ENCODE measurements at places on chromosomes 3 and 15.

DNA sequence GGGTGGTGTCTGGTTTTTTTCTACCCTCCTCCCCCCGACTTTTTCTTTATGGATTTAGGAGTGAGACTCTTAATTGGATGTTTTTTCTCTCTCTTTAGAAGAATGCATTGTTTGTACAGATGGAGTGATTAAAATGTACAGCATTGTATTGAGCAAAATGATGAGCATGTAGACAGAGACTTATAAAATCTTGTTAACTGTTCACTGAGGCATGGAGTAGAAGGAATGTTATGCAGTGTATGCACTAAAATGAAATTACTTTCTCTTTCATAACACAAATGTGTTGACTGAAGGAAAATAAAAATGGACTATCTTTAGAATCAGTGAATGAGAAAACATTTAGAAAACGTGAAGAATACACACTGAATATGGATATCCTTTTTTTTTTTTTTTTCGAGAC lies 39.8 kb downstream of the ZFAND6 start:
- DNase-seq: no peak

DNA sequence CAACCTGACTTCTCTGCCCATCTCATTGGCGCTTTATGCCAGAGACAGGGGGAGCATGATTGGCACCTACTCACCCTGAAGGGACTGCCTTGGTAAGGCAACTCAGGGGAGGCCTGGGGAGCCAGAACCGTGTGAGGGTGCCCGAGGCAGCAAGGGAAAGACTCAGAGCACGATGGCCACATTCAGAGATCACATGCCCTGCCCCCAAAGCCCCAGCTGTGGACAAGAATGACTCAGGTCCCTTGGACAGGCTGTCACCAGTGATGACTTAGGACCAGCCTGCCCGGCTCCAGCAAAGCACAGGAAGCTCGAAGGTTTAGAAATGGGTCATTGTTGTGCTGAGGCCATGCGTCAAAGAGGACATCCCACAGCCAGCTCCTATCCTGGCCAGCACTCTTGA lies 49.1 kb upstream of the LIMD1 start:
- no peak for DNase-seq

DNA sequence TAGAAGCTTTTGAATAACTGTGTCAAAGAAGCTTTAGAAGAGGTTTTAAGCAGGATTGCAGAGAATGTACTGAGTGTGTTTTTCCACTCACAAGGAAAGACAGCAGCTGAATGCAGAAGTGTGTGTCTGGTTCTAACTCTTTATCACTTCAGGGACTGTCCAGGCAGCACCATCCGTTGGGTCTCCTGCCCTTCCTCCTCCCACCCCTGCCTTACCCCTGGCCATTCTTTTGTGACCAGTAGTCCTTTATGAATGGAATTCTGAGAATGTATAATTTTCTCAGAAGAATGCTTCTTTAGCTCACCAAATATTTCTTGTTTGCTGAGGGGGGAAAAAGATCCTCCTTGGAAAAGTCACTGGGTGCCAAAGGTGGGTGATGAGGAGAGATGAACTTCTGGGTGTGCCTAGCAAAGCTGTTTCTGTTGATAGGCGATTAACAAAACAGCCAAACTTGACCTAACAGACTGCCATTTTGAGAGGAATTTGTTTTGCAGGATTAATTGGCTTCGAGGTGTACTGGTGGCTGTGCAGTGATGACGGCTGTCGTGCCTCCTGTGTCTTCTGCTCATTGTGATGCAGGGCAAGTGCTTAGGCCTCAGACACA lies 70.9 kb downstream of the IGF1R start:
- DNase-seq: no peak

DNA sequence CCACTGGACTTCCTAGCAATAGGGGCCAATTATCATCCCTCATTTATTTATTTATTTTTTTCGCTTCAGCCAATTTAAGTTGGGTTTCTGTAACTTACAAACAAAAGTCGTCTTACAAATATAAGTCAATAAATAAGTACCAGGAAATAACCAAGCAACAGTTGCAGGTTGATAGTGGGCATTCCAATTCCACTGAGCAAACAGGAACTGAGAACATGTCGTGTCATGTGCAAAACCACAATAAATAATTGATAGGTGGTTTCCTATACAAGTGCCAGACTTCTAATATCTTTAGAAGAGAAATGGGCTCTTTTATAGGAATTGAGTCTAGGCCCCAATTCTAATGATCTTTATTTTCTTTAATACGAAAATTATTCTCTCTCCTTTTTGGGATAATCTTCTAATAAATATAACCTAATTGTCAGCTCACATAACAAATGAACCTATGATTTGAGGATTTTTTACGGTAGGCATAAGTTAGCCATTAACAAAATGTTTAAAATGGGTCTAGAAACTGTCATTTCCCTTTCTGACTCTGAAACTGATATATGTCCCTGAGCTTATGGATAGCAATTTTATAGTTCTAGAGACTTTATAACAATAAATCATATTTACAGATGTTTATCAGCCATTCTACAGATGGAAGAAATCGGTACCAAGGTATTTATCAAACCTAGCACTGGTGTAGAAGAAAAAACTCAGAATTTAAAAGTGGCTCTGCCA lies 571.8 kb downstream of the FOXP1 start:
- no peak for DNase-seq

DNA sequence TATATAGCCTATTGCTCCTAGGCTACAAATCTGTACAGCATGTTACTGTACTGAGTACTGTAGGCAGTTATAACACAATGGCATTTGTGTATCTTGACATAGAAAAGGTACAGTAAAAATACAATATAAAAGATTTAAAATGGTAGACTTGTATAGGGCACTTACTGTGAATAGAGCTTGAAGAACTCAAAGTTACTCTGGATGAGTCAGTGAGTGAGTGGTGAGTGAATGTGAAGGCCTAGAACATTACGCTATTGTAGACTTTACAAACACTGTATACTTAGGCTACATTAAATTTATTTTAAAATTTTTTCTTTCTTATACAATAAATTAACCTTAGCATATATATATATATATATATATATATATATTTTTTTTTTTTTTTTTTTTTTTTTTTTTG lies 140.0 kb upstream of the UBE2E1 start:
- DNase-seq: no peak

- no peak for DNase-seq
Measured at GRCh38 chr3:108820586-108820985, 2.0 kb upstream of the TRAT1 start.

DNA sequence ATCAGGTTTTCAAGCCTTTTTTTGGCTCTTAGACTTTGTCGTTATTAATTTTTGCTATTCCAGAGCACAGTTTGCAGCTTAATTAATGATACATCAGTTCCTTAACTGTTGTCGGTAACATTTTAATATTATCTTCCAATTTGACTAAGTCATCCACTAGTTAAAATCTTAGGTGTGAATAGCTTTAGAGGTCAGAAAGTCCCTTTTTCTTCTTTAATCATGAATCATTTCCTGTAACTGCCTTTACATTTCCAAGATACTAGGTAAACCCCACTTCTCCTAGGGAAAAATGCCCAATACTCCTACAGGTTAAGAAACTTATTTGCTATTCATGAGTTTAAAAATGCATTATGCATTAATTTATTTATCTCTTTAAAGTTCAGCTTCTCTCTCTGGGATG lies 260.9 kb upstream of the CFAP20DC start:
- DNase-seq: no peak

DNA sequence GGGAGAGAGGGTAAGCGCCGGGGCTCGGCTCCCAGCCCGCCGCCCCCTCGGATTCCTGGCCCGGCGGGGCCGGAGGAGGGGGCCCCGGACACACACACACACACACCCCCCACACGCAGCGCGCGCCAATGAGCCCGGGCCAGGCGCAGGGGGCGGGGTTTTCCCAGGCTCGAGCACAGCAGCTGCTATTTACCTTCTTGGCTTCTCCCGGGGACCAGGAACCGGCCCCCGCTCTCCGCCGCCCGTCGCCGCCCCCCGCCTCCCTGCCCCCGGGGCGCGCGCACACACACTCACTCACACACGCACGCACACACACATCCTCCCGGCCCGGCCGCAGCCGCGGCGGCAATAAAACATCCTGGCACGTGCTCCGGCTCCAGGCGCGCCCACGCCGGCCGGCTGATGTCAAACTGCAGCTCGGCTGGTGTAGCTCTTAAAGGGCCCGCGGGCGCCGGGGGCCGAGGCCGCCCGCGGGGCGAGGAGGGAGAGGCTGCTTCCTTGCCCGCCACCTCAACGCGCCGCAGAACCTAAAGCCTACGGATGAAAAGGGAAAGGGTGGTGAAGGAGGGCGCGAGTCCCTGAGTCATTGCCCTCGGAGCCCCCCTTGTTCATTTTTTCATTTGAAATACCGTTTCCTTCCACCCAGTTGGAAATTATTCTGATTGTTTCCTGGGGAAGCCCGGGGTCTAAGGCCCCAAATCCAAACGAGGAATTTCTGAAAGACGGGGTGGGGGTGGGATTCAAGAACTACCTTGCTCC lies 1.0 kb upstream of the HES1 start:
- peak; percentile 71 for DNase-seq

- no peak for DNase-seq
Measured at GRCh38 chr3:134645515-134645914, 5.3 kb downstream of the KY start.

DNA sequence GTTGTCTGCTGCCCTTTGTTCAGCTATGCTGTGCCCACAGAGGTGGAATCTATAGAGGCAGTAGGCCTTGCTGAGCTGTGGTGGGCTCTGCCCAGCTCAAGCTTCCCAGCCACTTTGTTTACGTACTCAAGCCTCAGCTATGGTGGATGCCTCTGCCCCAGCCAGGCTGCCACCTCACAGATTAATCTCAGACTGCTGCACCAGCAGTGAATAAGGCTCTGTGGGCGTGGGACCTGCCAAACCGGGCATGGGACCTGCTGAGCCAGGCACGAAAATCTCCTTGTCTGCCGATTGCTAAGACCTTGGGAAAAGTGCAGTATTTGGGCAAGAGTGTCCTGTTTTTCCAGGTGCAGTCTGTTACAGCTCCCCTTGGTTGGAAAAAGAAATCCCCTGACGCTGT lies 26.8 kb downstream of the SLITRK3 start:
- no peak for DNase-seq

- DNase-seq: no peak
Measured at GRCh38 chr15:99582508-99582960, 16.8 kb downstream of the MEF2A start.

- no peak for DNase-seq
Measured at GRCh38 chr15:59278120-59278519, 71.5 kb downstream of the LDHAL6B start.

GRCh38 chr15:40285554-40286011 lies 2.7 kb upstream of the ANKRD63 start:
- no peak for DNase-seq

GRCh38 chr3:122025296-122025695 lies 3.2 kb upstream of the ILDR1 start:
- DNase-seq: peak; percentile 42

DNA sequence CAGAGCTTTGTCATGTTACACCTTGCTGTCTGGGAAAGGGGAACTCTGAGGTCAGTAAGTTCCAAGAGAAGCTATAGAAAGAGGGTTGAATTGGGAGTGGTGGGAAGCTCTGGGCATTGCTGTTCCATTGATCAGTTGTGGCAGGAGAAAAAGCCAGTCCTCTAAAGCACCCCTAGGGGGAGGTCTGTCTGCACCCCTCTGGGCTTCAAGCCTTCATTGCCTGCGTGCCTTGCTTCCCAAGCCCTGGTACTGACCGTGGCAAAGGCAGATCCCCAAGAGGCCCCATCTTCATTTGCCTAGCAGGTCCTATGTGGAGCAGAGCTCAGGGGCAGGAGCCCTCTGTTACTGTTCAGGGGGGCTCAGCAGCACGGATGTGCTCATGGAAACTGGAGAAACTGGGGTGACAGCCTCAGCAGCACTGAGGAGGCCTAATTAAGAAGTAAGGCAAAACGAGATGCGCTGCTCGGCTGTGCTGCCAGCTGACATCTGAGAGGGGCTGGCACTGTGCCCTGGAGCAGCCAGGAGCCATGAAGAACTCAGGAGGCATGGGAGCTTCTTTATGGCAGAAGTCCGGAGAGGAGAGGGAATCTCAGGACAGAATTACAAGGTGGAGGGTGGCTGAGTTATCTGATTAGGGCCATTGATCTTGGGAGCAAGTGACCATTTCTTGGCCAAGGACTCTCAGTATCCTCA lies 270.9 kb downstream of the RPLP1 start:
- no peak for DNase-seq

DNA sequence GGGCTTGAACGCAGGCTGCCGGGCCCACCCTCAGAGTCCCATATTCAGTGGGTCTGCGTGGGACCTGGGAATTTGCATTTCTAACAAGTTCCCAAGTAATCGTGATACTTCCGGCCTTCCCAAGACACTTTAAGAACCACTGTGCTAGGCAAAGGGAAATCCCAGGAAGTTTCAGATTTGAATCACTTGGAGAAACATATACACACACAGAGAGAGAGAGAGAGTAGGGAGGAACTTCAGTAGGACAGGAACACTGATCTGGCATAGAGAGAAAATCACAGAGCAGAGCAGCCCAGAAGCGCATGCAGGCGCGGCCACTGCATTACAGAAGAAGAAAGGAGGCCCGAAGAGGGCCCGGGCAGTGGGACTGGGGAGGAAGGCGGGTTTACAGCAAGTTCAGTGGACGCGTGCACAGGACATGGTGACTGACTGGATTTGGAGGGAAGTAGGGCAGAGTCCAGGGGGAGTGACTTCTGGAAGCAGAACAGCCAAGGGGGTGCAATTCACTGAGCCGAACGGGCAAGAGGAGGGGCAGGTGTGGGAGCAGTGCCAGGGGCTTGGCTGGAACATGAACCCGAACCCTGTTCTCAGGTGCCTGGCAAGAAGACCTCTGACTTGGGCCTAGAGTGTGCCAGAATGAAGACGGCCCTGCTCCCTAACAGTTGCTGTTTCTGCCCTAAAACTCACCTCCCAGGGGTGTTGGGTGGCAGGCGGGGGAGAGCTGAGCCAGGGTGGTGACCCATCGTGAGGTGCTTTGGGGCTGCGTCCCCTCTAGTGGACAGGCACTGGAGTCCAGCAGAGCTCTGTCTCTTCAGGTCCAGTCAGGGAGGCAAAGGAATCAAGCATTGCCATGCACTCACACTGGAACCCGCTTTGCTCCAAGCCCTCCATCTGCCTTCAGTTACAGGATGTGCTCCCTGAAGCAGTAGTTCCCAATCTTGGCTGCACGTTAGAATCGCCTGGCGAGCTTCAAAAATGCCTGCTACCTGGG lies 101.3 kb upstream of the HES1 start:
- DNase-seq: no peak

DNA sequence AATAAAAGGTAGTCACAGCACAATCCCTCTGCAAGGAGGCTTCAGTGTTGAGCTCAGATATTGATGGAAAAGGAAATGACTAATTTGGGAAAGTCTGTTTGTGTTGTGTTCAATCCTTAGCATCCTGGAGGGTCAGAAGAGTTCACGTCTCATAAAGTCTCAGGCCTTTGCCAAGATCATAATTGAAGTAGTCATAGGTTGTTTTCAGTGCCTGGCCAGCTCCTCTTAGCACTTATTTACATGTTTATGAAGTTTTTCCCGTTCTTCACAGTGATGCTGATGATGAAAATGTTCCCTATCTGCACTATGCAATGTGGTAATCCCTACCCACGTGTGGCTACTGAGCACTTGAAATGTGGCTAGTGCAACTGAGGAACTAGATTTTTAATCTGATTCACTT lies 61.6 kb upstream of the TGFBR2 start:
- DNase-seq: no peak

- peak; percentile 39 for DNase-seq
Measured at GRCh38 chr15:42035435-42035761, 14.6 kb upstream of the PLA2G4E start.

Measured in GM12892 (cell line).